ENCODE measurements at places on chromosomes 12 and 14. TPM values are rescaled to one million over a fixed set of nuclear protein-coding genes. Genes with fewer than 3 reads are reported as not detected.

The SLC38A4 gene
- total RNA-seq, result 0.24 TPM

The SLCO1B1 gene
- total RNA-seq, result not detected

The ADAMTS20 gene
- 0.24 TPM for total RNA-seq

The DAO gene
- total RNA-seq, result not detected

The UNC79 gene
- not detected for total RNA-seq
